CD4-positive, alpha-beta T cell treated with Interleukin-4 for 1 hour (primary cell): ENCODE measurements at places on chromosomes 12 and 14.

- DNase-seq = no peak
Measured at GRCh38 chr12:19409376-19409775, 29.9 kb upstream of the AEBP2 start.

- DNase-seq = no peak
Measured at GRCh38 chr12:106154751-106155273, 16.1 kb upstream of the NUAK1 start.

- DNase-seq = no peak
Measured at GRCh38 chr12:2643576-2644135, 151.1 kb upstream of the FKBP4 start.

DNA sequence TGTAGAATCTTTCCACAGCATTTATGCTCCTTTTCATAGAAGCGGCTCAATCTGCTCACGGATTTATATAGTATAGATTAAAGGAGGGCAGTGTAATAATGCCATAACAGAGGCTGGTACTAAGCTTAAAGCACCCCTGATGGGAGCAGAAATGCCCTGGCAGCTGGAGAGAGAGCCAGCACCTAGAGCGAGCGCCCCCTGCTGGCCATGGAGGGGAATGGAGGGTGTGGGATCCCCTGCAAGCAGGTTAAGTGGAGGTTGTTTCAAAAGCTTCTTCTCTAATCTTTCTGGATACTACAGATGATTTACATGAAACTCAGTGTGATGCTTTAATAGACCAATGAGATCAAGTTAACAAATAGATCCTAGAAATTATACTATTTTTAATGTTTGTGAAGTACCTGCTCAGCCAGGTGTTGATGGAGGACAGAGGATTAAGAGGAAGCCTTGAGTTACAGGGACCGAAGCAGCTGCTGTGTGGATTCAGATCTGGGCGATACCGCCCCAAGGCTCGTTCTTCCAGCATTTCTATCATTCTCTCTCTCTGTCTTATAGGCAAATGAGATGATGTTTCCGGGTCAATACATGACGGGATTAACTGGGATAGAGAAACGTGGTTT is 1519.3 kb upstream of the TMEM132C start:
- peak; percentile 56 for DNase-seq

DNA sequence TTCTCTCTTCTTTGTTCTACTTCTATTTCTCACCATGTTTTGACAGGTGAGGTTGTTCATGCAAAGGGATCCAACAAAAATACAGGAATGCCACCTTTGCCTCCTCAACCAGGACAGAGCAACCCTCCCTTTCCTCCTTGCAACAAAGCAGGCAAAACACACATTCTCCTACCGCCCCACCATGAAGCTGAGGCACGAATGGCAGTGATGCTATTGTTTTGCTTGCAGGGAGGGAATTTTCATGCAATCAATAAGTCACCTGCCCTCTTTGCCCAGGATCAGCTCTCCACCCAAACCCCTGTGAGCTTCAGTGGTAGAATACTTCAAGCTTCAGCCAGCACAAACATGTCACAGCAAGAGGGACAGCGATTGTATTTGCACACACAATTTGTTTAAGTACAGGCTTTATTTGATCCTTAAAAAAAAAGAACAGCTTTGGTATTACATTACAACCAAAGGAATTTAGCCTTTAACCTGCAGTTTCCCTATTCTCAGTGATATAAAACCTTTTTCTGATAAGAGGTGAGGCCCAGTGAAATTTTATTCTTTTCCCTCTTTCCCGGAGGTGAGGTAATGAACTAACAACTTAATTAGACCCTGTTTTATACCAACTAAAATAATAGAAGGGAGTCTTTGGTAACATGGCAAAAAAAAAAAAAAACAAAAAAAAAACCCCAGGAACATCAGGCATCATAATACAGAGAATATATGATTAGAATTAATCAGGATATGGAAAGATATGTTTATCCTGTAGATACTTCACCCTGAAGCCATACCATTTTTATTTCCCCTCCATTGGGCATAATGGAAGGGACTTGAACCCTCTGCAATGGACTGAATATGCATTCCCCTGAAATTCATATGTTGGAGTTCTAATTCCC is 87.0 kb upstream of the EEA1 start:
- DNase-seq = no peak

- DNase-seq = no peak
Measured at GRCh38 chr12:71441836-71442566, 2.4 kb downstream of the LGR5 start.

DNA sequence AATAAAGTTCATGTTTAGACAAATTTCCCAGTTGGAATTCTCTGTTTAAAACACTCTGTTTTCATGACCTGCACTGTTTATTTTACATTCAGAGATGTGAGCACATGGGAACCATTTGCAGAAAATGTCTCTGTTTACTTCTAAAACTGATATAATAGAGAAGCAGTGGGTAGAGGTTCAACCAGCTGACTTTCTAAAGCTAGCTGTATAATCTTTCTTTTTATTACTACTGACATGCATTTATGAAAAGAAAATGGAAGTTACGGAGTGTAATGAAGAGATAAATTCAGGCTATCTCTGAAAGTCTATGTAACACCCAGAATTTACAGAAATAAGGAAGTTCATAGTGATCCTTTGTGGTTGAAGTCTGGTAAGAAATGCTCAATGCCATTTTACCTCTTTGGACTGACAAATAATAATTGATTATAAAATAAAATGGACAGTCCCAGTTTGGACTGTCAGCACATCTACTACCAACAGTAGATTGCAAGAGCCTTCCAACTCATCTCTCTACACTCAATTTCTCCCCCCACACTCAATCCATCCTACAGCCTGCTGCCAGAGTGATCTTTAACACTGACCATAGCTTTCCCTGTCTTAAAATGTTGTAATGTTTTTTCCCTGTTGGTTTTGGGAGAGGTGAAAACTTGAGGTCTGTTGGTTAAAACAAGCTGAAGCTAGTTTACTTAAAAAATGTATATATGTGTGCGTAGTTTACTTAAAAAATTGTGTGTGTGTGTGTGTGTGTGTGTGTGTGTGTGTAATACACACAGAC is 137.4 kb downstream of the AEBP2 start:
- DNase-seq = no peak

GRCh38 chr14:63843796-63844195 is 9.0 kb upstream of the SYNE2 start:
- no peak for DNase-seq

DNA sequence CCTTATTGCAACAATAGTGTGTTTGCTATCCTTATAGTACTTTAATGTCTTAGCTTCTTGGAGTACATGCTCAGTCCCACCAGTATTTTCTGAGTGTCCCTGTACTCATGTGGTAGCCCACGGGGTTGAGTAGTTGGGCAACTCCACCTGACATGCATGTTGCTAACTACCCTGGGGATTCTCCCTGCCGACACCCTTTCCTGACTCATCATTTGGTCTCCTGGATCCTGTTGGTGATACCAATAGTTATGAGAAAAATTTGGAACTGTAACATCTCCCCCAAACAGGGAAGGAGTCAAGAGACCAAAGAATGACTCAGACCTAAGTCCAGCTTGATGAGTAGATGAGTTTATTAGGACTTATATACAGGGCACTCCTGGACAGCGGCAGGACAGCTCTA is 101.6 kb downstream of the BRMS1L start:
- DNase-seq = no peak

- no peak for DNase-seq
Measured at GRCh38 chr12:6386491-6386890, 2.5 kb downstream of the LTBR start.

DNA sequence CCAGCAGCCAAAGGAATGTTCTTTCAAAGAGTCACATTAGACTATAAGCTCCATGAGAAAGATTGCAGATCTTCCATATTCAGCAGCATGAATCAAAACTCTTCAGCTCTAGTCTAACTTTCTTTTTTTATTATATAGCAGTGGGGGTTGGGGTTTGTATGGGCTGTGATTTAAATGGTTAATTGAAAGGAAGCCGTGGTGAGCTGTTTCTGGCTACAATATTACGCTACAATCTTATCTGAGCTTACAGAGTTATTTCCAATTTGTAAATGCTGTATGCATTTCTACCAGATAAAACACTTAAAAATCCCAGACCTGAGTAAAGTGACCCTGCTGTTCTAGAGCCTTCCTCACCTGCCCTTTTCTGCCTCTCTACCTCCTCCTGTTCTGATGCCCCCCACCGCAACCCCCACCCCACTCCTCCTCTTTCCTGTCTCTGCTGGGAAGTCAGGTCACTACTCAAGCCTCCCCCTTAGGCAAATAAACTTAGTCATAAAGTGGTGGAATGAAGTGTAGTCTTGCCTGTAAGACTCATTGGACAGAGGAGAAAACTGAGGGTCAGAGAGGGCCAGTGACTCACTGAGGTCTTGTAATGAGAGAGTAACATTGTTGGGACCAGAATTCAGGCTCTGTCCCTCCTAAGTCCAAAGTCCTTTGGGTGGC is 1089.5 kb downstream of the BCL11B start:
- no peak for DNase-seq

DNA sequence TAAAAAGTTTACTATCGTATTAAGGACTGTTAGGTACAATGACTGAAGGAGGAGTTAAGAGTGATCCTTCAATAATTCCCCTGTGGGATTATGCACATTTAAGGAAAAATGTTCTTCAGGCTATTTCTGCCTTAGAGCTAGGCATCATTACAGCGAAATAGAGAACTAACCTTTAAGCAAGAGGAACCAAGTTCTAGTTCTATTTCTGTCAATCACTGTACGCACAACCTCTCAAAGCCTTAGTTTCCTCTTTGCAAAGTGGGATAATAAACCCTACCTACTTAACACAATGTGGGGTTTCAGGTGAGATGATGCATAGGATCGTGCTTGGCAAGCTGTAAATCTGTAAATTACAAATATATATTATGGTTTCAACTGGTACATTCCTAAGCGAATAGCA is 15.4 kb downstream of the NTF3 start:
- DNase-seq = no peak

DNA sequence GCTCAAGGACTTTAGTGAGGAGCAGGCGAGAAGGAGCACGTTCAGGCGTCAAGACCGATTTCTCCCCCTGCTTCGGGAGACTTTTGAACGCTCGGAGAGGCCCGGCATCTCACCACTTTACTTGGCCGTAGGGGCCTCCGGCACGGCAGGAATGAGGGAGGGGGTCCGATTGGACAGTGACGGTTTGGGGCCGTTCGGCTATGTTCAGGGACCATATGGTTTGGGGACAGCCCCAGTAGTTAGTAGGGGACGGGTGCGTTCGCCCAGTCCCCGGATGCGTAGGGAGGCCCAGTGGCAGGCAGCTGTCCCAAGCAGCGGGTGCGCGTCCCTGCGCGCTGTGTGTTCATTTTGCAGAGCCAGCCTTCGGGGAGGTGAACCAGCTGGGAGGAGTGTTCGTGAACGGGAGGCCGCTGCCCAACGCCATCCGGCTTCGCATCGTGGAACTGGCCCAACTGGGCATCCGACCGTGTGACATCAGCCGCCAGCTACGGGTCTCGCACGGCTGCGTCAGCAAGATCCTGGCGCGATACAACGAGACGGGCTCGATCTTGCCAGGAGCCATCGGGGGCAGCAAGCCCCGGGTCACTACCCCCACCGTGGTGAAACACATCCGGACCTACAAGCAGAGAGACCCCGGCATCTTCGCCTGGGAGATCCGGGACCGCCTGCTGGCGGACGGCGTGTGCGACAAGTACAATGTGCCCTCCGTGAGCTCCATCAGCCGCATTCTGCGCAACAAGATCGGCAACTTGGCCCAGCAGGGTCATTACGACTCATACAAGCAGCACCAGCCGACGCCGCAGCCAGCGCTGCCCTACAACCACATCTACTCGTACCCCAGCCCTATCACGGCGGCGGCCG is 1.1 kb downstream of the PAX9 start:
- DNase-seq = no peak

- no peak for DNase-seq
Measured at GRCh38 chr14:44170556-44170955, 336.5 kb downstream of the FSCB start.

DNA sequence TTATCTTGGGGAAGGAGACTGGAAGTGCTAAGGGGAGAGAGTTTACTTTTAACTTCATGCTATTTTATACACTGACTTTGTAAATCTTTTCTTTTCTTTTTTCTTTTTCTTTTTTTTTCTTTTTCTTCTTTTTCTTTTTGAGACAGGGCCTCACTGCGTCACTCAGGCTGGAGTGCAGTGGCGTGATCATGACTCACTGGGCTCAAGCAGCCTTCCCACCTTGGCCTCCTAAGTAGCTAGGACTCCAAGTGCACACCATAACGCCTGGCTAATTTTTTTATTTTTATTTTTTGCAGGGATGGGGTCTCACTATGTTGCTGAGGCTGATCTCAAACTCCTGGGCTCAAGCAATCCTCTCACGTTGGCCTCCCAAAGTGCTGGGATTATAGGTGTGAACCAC is 294.6 kb upstream of the PRICKLE1 start:
- no peak for DNase-seq

DNA sequence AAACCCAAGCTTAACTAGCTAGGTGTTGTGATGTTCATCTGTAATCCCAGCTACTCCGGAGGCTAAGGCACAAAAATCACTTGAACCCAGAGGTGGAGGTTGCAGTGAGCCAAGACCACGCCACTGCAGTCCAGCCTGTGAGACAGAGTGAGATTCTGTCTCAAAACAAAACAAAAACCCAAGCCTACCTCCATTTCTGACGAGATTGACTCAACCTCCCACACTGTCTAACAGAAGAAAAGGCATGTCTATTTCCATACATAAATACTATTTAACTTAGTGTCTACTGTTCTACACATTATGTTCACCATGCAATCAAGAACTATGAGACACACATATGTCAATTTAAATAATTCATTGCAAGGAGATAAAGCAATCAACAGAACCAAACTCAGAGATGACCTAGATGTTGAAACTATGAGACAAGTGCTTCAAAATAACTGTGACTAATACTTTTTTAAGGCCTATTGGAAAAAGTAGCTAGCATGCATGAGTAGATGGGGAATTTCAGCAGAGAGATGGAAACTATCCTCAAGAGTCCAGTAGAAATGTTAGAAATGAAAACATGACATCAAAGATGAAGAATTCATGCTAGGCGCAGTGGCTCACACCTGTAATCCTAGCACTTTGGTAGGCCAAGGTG is 75.9 kb upstream of the DHRS4 start:
- no peak for DNase-seq

GRCh38 chr12:130414381-130414780 is 76.7 kb downstream of the PIWIL1 start:
- DNase-seq = no peak

DNA sequence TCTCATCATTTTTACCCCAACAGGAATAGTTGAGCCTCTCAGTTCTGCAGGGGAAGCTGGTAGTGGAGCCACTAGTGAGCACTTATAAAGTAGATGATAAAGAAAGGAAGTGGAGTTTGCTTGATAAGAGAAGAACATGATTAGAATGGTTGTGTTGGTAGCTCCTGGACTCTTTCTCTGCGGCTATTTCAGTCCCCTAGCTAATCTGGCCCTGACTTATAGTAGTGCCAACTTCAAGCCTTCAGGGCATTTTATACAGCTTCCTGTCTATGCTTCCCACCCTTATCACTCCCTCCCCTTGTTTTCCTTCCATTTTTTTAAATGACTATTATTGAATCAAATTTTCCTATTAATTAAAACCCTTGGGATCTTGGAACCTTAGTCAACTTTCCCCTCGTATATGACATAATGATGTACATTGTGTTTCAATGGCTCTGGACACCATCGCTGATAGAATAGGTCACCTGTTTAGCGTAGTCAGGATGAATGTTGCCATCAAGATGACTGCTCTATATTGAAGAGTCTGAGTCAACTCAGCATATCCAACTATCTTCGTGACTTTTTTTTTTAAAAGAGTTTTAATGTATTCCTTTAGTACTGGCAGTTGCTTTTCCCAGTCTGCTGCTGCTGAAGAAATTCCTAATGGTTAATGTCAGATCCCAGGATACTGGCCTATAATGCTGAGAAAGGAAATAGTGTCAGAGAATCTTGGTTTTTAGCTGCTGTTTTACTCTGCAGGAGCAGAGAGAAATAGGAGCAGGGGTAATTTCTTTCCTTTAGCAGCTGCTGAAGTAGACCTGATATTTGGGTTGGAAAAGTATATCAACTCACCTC is 16.2 kb upstream of the PCNX1 start:
- DNase-seq = no peak
